ENCODE measurements at places on chromosomes 7 and 10.
A peak's percentile ranks its signal among the peaks of the same experiment; 100 is the strongest.

- DNase-seq, result no peak
Measured at GRCh38 chr7:66265566-66265965, 60.4 kb downstream of the TPST1 start.

DNA sequence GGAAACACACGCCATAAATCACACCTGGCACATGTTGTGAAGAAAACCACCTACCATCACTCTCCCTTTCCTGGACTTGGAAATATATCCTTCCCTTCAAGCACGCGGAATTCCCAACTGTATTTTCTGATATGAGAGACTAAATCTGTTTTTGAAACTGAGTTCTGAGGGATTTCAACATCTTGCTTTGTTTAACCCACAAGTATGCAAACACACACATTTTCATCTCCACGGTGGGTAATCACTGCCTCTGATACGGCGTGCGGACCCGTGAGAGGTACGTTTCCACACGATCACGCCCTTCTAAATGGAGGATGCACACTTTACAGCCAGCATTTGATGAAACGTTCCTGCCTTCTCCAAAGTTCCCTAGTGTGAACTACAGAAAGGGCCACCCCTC is 83.4 kb downstream of the ZRANB1 start:
- DNase-seq, result no peak

GRCh38 chr7:111138193-111138569 is 47.3 kb downstream of the LRRN3 start:
- peak; percentile 17 for DNase-seq

DNA sequence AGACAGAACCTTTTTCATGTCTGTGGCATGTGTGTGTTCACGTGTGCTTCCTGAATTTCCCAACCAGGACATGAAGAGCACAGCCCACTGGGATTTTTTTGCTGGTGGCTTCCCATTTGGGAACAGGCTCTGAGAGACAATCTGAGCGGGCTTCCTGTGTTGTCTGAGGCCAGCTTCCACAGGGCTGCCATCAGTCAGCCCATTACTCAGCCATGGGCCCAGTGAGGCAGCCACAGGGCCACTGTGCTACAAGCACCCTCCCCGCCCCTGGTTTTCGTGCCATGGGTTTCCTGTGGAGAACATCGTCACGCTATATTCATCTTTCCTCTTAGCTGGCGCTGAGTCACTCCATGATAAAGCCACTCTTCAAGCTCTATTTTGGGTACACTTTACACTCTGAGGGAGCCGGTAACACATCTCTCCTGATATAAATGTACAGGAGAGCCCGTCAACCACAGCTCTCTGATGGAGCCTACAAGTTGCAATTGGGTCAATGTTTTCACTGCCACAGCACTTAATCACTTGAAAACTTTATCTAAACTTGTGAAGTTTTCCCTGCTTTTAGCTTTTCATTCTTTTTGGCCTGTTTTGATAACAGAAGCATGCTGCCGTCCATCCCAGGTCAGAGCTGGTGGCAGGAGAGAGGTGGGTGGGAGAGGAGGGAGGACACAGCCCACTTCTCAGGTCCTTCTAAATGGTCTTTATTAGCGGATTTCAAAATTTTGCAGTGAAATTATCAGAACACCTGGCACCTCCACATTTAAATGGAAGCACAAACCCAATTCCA is 96.9 kb downstream of the HIPK2 start:
- DNase-seq, result peak; percentile 74

DNA sequence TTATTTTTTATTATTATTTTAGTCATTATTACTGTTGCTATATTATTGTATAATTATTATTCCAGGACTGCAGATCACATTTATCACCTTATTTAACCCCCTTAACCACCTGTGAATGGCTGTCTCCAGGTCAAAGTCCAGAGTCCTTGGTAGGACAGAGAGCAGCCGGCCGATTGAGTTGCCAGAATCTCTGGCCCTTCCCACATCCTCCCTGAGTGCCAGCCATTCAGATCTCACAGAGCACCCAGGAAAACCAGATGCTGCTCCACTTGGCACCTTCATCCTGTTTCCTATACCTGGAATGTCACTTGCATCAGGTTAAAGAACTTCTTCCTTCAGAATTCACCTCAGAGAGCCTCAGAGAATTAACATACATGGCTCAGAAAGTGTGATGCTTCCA is 101.1 kb downstream of the ELAPOR2 start:
- no peak for DNase-seq

GRCh38 chr10:31083765-31084184 is 52.1 kb upstream of the ZNF438 start:
- DNase-seq, result peak; percentile 42

- no peak for DNase-seq
Measured at GRCh38 chr10:98173260-98173659, 38.8 kb downstream of the R3HCC1L start.

DNA sequence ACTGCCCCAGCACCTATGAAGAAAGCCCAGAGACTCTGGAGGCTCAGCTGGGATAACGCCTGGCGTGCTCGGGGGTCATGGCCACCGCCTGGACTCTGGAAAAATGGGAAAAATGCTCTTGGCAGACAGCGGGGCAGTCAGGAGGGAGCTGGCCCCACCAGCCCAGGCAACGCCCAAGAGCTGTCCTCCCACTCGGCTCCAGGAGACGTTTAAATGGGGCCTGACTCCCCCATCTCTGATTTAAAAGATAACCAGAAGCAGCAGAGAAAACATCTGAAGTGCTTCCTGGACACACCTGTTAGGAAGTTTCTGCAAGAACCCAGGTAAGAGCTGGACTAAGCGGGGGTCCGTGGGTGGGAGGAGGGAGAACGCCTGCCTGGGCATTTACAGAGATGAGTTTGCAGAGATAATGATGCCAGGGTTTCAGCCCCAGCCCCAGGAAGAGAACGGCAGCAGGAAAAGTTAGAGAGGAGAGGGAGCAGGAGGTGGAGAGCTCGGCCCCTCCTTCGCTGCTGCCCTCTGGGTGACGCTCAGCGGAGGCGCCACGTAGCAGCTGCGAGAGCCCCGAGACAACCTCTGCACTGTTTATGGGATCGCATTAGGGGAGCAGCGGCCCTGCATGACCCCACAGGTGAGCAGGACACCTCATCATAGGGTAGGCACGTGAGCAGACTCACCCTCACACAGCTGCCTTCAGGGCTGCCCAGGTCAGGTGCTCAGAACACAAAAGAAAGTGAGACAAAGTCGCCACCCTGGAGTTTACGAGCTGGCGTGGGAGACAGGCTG is 83.5 kb upstream of the INSIG1 start:
- no peak for DNase-seq

- DNase-seq, result no peak
Measured at GRCh38 chr10:46541017-46541661, 15.3 kb downstream of the GPRIN2 start.

DNA sequence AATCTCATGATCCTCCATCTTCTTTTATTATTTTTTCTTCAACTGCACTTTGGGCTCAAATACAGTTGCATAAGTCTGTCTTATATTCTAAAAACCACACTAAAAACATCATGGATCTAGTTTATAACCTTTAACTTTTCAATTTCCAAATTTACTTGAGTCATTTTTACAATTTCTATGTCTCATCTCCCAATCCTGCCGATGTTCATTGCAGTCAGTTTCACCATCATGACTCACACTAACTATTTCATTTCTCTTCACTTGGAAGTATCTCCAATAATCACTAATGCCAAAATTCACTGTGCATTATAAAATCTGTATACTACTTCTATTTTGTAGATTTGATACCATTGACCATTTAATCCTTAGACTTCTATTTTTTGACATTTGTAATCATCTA is 806.9 kb upstream of the SORCS1 start:
- DNase-seq, result no peak

DNA sequence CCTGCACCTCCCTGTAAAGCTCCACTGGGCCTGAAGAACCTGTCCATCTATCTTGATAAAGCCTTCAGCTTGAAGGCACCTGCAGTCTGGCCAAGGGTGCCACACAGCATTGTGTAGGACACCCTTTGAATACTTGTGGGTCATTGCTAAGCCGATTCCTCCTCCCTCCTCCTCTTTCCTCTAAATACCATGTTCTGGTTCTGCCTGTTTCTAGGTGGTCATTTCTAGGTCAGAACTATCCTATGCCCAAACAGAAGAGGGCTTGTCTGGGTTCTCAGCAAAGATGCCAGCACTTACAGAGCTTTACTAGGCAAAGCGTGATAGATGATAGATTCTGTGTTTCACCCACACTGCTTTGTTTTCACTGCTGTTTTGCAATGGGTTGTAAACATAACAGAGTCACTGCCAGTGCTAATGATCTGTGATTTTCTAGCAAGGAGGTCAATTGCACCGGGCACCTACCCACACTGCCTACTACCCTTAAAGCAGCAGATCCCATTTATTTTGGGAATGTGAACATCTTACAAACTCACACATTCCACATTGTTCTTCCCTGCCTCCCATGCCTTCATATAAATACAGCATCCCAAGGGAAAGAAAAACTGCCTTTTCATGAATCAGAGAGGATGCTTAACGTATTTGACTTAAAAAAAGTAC is 279.1 kb upstream of the PITRM1 start:
- DNase-seq, result no peak

DNA sequence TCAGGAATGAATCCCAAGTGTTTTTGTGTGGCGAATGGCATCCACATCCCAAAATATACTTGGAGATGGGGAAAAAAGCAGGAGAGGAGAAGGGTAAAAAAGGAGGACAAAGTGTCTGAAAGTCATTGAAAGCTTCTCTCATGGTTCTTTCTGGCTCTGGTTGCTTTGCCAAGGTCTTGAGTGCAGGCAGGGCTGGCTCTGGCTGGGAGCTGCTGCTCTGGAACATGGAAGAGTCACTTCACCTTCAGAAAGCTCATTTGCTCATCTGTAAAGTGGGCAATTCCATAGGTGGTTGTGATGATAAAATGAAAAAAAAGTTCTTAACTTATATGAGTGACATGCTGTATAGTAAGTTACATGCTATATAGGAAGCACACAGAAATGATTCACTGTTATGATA is 2.9 kb upstream of the PRSS2 start:
- no peak for DNase-seq

- DNase-seq, result no peak
Measured at GRCh38 chr10:78576276-78576675, 492.5 kb upstream of the ZMIZ1 start.

DNA sequence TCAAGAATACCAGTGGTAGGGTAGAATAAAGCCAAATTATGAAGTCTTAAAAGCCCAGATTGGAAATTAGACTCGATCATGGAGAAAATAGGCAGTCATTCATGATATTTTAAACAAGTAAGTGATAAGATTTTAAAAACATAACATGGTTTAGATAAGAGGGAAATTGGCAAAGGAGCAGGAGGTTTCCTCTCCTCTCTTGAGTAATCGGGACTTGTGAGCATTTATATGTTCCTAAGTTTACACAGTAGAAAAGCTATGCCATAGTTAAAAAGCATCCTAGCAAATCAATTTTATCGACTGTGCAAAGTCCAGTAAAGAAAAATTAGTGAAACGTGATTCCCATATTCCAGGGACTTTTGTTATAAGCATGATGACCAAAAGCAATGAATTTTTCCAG is 313.2 kb downstream of the AHR start:
- DNase-seq, result no peak

DNA sequence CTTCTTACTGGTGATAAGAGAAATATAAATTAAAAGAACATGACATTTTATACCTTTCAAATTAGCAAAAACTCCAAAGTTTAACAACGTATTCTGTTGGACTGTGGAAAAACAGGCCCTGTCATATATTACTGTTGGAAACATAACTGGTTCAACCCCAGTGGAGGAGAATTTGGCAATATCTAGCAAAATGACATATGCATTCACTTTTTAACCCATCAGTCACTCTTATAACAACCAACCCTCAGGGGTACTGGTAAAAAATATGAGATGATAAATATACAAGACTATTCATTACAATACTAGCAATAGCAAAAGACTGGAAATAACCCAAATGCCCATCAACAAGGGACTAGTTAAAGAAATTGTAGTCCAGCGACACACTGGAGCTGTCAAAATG is 22.9 kb upstream of the NEBL start:
- no peak for DNase-seq

DNA sequence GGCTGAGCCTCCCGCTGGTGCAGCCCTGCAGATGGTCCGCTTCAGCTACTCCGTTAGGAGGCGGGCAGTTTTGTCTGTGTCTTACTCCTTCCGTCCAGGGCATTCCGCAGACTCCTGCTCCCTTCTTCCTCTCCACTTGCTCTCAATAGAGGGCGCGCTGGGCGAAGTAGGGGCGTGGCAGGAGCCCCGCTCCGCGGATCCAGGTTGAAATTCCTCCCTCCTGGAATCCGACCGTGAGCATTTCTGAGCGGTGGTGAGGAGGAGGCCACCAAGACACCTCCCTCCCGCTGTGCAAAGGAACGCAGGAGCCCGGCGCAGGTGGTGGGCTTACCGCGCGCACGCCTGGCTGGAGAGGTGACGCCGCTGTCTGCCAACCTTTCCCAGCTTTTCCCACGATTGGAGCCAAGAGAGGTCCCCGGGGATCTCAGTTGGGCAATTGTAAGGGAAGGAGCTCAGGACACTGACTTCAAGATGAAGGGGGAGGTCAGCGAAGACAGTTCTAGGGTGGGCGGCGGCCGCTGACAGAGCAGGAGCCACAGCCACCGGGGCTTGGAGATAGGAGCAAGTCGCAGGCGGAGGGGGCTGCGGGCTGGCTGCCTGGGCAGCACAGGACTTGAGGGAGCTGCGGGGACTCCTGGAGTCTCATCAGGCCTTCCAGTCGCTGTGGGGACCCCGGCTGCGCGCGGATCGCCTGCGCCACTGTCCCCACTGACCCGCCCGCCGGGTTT is 1011.3 kb downstream of the XPNPEP1 start:
- DNase-seq, result no peak

- DNase-seq, result no peak
Measured at GRCh38 chr7:35571611-35572240, 123.2 kb downstream of the HERPUD2 start.

- DNase-seq, result no peak
Measured at GRCh38 chr10:49605216-49605938, 4.7 kb upstream of the SLC18A3 start.

DNA sequence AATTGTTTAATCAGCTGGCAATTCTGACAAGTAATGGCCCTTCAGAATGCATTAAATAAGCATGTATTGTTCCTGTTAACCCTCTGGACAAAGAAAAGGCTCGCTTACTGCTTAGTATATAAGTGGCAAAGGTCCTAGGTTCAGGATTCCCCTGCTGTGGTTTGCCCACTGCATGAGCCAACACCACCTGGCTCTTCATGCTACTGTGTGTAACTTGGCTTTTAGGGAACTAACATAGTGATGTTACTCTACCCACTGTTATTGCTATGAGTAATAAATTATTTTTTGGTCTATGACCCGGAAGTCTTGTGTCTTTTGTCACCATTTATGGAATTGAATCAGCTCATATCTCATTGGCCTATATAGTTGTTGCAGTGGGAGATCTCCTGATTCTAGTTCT is 791.7 kb upstream of the PHF14 start:
- DNase-seq, result no peak

DNA sequence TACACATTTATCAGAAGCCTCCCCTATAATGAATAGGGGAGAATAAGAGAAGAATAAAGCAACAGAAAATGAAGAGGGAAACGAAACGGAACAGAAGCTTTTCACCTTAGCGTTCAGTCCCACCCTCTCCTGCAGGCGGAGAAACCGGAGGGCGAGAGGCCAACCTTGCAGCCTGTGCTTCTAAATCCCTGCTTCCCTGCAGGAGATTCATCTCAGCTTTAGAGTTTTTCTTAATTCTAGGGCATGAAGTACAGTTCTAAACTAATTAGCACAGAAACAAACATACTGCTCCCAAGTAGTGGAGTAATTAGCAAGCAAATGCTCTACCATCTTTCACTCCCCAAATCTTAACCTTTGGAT is 107.2 kb downstream of the CUBN start:
- DNase-seq, result no peak

GRCh38 chr7:138934861-138935260 is 46.3 kb downstream of the KIAA1549 start:
- no peak for DNase-seq

Data from activated gamma-delta T cell treated with anti-CD3 and anti-CD28 coated beads, Interleukin-2, amount 50 U/mL, for 16 hours (primary cell).